ENCODE measurements at places on chromosomes 7 and 10.

- DNase-seq = no peak
Measured at GRCh38 chr7:76377186-76377918, 18.6 kb upstream of the YWHAG start.

DNA sequence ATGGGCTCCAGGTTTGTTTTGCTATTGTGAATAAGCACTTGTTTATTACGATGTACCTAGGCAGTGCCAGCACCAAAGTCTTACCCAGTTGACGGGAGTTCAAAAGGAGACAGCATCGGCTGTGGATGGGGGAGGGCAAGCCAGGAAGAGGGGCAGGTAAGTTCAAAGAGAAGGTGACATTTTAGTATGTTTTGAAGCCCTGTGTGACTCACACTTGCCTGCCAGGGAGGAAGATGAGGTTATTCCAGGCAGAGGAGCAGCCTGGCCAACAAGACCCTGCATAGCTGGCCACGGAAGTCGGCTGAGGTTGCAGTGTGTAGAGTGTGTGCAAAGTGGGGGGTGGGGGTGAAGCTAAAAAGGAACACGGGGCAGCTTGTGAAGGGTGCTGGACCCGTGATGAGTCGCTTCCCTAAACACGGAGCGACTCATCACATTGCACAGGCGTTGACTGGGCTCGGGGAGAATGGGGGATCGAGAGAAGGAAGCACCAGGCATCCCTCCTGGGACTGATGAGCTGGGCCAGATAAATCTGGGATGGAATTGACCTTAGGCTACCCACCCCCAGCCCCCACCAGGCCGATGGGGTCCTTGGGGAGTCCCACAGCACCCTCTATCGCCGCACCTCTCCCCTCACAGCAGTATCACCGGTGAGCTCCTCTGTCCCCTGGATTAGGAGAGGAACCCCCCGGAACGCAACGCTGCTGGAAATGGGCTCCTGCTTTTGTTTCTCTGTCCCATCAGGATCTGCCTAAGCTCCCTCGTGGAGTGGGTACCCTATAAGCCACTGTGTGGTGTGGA lies 97.9 kb upstream of the IKZF1 start:
- DNase-seq = no peak

- DNase-seq = no peak
Measured at GRCh38 chr7:25240340-25240739, 12.1 kb upstream of the NPVF start.

DNA sequence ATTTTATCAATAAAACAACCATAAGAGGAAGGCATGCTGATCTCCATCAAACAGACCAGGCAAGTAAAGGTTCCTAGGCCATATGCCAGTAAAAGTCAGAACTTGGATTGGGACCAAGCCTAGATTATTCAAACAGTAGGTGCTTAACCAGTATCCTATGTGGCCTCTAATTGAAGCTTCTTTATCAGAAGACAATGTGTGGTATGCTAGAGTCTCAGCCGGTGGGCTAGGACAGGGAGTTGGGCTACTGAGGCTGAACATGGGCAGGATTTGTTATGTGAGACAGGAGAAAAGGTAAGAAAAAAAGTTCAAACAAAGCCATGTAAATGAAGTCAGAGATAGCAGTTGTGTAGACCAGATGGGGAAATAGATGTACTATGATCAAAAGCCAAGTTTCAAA lies 413.7 kb upstream of the GHITM start:
- DNase-seq = no peak

- no peak for DNase-seq
Measured at GRCh38 chr7:467393-467828, 52.2 kb downstream of the PDGFA start.

DNA sequence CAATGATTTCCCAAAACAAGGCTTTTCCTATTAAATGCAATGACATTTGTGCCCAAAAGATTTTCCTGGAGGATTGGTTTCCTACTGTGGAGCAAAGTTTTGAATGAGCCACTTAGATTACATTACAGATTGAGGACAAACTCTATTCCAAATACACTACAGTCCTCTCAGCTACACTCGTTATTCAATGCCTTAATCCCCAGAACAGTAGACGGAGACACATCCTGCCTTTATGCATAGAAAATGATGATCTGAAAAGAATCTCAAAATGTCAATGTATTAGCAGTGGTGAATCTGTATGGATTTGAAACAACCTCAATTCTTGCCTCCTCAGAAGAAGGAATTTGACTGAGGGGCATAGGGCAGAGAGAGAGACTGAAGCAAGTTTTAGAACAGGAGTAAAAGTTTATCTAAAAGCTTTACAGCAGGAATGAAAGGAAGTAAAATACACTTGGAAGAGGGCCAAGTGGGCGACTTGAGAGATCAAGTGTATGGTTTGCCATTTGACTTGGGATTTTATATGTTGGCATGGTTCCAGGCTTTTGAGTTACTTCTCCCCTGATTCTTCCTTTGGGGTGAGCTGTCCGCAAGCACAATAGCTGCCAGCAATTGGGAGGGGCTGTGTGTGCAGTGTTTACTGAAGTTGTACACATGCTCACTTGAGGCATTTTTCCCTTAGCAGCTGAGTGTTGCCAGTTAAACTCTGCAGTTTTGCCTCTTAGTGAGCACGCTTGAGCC lies 891.9 kb upstream of the MBL2 start:
- DNase-seq = no peak

DNA sequence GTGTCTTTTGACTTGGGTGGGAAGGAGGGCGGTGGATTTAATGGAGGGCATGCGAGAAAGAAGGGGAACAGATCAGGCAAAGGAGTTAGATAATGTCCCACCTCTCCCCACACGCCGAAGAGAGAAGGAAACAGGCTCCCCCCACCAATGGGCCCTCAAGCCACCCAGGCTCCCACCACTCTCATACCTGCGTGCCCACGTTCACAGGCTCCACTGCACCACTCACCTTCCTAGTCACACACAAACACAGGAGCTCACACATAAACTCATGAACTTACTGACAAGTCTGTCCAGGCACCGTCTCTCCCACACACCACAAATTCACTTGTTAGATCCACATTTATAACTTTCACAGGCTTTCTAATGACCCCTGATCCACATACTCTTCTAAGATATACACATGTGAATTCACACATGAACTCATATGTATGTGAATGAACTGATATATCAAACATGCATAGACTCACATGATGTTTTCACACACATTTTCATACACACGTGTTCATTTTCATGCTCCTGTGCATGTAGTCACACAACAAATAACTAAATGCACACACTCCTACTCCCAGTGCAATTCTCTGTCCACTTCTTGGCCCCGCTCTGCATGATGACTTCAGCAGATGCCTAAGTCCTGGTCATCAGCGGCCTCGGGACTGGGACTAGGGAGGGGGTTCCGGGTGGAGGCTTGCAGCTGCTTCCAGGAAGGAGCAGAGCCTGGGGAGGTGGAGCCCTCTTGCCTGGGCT lies 1.5 kb downstream of the LZTS2 start:
- DNase-seq = no peak

DNA sequence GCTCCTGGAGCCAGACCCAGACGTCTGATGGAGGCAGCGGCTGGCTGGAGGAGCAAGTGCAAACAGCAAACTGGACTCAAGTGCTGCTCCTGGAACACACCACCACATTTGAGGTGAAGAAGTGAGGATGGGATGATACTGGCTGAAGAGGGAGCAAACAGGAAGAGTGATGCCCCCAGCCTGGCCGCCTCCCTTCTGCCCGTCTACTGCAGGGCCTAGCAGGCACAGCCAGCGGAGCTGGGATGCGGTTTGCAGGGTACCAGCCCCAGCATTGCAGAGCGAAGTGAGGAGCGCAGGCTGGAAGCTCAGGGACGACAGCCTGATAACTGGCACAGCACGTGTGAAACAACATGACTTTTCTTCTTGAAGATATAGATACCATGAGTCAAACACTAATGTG lies 111.8 kb upstream of the ZNF32 start:
- no peak for DNase-seq

DNA sequence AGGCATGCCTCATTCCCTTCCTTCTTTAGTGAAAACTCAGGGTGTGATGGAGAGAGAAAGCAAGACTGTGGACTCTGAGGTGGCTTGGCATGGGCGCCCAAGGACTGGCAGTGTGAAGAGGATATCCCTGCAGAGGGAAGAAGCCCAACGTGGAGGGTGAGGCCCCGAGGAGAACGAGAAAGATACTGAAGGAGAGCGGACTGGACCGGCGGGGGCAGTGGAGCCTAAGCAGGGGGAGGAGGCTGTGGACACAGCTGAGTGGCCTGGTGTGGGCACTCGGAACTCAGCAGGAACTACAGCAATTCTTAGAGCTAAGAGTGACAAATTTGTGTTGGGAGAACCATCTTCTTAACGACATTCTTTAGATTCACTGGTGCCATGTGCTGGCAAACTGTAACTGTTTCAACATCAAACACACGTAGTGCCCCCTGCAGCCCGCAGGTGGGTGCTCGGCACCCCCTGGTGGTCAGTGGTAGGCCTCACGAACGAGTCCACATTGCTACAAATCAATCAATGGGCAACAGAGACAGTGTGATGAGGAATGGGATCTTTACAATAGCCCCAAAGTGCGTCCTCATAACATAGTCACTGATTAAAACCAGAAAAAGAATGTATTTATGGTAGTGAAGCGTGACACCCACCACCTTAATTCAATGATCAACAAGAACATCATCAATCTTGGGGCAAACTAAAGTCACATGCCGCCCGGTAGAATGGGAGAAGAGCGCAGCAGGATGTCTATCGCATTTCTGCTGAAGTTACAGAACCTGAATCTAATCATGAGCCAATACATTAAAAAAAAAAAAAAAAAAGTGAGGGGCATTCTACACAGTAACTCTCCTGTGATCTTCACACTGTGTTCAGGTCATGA lies 2.0 kb upstream of the SFTPA1 start:
- DNase-seq = no peak

DNA sequence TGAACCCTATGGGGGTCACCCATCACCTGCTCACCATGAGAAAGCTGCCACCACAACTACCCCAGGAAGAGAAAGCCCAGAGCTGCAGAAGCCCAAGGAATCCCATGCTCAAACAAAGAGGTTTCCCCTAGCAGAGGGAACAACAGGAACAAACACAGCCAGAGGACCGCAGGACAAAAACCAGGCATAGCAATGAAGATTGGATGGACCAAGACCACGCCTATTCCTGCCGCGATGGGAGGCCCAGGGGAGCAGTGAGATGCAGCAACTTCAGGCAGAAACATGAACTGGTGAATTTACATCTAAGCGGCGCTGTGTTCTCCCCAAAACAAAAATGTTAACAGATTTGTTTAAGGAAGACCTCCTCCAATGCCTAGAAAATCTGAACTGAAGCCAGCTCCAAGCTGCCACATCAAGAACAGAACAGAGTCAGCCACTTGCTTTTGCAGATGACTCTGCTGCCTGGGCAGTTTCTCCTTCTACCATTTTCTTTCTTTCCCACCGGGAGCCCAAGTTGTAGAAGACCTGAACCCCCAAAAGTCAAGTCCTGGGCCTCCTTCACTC lies 134.2 kb upstream of the NEBL start:
- peak; percentile 19 for DNase-seq

Data from NCI-H526 (cell line).